ENCODE measurements at places on chromosomes 7 and 10.

GRCh38 chr10:85741626-85742300 lies 624.8 kb downstream of the GRID1 start:
- no peak for DNase-seq

GRCh38 chr7:157579425-157579824 lies 242.6 kb downstream of the DNAJB6 start:
- DNase-seq, result no peak

DNA sequence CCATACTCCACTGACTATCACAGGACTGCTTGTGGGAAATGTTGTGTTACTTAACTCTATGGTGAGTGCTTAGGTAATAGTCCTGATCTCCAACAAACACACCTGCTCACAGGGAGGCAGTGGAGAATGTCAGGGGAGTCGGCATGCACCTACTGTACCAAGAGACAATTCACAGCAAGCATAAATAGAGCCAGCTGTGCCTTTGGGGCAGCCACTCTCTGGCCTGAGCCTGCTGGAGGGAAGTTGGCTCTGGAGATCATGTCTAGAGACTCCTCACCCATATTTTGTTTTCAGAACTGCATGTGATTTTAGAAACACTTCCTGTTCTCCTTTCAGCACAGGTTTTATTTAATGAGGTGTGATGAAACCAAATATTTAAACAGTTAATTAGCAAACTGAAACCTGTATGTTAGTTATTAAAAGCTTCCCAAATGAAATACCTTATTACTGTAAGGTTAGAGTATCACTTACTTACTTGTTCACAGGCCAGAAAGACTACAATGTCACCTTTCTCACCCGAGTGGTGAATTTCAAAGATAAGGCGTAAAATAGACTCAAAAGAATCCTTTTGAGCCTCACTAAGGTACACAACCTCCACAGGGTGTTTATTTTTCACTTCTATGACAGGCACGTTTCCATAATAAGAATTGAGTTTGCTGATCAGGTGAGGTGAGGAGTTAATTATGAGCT lies 21.8 kb downstream of the DHX32 start:
- no peak for DNase-seq

DNA sequence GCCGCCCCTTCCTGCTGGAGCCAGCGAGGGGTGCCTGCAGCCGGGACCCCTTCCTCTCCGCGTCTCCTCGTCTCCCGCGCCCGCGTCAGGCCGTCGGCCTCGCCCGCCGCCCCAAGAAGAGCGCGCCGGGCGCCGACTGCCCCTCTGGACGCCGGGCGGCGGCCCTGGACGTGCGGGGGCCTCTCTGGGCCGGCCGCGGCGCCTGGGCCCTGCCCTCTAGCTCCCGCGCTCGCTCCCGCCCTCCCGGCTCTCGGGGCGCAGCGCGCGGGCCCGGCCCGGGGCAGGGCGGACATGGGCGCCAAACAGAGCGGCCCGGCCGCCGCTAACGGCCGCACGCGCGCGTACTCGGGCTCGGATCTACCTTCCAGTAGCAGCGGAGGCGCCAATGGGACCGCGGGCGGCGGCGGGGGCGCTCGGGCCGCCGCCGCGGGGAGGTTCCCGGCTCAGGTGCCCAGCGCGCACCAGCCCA lies 704 bp downstream of the ZNRF2 start:
- DNase-seq, result peak; percentile 43

GRCh38 chr10:71244431-71245419 lies 32.4 kb downstream of the UNC5B start:
- no peak for DNase-seq

GRCh38 chr7:140605337-140605736 lies 35.3 kb downstream of the DENND2A start:
- DNase-seq, result no peak

DNA sequence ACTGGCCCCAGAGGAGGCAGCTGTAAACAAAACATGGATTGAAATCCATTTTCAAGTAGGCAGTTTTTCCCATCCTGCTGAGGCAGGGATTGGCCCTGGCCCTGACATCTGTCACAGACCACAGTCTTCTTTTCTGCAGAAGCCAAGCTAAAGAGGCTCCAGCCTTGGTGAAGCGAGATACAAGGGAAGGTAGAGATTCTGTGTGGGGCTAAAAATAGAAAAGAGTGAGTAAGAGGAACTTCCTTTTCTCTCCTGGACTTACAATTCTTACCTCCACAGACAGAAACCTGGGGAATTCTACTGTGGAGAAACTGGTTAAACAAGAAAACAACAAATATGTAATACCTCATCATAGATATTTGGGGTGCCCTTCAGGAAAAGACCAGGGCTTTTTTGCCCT lies 624.8 kb upstream of the FZD8 start:
- DNase-seq, result no peak

GRCh38 chr7:149846436-149847046 lies 8.4 kb downstream of the ZNF862 start:
- no peak for DNase-seq

DNA sequence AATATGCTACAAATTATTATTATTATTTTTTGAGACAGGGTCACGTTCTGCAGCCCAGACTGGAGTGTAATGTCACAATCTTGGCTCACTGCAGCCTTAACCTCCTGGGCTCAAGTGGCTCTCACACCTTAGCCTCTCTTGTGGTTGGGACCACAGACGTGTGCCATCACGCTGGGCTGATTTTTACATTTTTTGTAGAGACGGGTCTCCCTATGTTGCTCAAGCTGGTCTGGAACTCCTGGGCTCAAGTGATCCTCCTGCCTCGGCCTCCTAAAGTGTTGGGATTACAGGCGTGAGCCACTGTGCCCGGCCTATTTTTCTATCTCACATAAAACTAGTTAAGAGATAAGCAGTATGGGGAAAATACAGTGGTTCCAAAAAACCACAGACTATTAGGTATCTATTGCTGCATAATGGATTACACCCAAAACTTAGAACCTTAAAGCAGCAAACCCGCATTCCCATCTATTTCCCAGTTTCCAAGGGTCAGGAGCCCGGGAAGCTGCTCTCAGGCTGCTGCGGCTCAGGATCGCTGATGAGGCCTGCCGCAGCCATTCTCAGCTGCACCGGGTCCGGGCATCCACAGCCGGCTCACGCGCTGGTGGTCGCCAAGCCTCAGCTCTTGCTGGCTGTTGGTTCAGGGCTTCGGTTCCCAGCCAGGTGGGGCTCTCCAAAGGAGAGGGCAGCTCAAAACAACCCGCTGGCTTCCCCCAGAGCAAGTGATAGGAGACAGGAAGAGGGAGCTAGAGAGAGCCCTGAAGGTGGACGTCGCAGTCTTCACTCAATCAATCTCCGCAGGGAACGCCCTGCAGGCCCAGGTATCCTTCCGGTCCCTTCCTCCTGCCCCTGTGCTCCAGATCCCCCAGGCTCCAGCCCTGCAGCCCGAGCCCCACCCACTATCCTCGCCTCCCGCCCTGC lies 128.2 kb downstream of the UBE2H start:
- peak; percentile 14 for DNase-seq

Measured in activated naive CD4-positive, alpha-beta T cell treated with Interleukin-2 at 50 U/mL for 16 hours (primary cell).